ENCODE measurements at places on chromosomes 13 and 19.

DNA sequence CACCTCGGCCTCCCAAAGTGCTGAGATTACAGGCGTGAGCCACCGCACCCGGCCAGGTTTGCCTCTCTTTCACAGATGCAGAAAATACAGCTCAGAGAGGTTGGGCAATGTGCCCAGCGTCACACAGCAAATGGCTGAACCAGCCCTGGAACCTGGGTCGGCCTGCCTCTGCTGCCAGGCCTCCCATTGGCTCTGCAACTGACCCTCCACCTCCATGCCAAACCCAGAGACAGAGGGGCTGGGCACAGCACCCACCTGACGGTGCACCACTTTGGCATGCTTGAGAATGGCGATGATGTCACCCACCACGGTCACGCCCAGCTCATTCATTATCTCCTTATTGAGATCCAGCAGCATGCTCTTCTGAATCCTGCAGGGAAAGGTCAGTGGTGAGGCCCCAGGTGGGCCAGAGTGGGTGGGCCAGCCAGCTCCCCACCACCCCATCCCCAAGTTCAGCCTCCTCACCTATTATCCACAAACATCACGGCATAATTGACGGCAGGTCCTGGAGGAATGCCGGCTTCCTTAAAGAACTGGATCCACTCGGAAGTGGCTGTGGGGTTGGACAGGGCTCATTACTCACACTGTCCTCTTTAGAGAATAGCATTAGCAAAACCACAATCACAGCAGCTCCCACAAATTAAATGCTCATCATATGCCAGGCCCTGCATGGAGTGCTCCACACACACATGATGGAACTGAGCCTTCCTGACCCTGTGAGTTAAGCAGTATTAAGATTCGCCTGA is 12.2 kb downstream of the C19orf47 start:
- no peak for DNase-seq

DNA sequence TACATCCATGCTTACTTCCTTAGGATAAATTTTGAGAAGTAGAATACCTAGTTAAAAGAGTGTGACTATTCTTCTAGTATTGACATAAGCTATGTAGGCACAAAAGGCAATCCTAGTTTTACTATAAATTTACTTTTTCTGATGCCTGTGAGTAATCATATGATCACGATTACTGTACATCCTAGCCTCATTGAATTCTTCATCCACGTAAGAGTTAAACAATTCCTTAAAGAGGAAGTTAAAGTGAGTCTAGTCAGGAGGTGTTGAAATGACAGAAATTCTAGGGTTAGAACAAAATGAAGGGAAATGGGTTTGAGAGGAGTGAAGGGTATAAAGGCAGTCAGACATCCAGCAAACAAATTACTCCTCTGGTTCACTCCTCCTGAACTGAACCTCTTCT is at the start of gene ACOD1:
Gene ACOD1 (plus strand): TSS at position 363 of the 400 bp plus-strand sequence. CDS start 48 bp downstream, outside the sequence.
- no peak for DNase-seq

- DNase-seq, result no peak
Observed at GRCh38 chr13:107817647-107818287, 397.6 kb downstream of the LIG4 start.

- DNase-seq, result no peak
Observed at GRCh38 chr13:44135566-44135965, 238.1 kb upstream of the SERP2 start.

DNA sequence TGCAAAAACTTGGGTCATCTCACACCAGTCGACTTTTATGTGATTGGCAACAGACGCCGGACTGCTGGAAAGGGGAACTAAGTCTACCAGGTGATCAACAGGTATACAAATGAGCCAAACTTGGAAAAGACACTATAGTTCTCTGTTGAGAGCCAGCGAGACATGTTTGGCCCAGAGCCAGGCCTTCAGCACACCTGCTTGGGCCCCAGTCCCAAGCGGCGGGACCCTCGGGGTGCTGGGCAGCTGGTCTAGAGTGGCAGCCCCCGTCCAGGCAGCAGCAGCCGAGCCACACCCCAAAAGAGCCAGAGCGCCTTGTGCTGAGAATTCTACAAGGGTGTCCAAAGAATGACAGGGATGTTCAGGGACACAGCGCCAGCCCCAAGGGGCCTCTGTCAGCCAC is 28.0 kb downstream of the NAXD start:
- no peak for DNase-seq

DNA sequence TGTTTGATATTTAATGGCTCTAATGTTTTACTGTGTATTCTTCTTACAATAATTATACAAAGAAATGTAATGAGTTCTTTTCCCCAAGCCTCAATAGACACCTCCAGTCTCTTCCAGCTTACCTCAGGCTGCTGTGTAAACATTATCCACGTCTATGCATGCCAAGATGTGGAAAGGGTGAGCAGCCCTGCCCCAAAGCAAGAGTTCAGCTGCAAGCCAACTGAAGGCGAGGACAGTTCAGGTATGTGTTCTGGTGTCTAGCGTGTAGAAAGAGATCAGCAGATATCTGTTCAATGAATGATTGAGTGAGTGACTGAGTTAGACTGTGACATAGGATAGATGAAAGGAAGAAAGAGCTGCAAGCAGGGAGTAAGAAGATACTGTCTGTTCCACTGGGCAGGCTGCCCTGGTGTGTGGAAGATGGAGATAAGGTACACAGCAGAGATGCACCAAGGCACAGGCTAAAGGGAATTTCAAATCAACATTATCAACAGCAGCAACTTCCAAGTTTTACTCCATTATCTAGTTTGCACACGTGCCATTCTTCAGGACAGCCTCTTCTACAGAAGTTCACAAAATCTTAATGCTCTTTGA is 66.0 kb downstream of the LATS2 start:
- DNase-seq, result no peak

- DNase-seq, result no peak
Observed at GRCh38 chr19:14003251-14004055, 2.7 kb downstream of the RFX1 start.

- no peak for DNase-seq
Observed at GRCh38 chr13:47845981-47846380, 155.1 kb downstream of the SUCLA2 start.

DNA sequence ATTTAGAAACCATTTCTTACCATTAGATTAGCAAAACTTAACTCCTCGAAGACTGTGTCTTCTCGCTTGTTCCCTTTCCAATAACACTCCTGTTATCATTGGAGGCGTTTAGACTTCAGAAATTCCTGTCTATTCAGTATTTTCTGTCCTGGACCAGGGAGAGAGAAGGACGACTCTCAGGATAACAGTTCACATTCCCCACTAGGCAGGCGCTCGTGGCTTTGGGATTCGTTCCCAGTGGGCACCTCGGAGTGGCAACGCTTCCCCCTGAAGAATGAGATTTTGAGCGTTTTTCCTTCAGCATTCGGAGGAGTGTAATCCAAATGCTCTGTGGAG is 429 bp upstream of the ZNF225 start:
- DNase-seq, result no peak

DNA sequence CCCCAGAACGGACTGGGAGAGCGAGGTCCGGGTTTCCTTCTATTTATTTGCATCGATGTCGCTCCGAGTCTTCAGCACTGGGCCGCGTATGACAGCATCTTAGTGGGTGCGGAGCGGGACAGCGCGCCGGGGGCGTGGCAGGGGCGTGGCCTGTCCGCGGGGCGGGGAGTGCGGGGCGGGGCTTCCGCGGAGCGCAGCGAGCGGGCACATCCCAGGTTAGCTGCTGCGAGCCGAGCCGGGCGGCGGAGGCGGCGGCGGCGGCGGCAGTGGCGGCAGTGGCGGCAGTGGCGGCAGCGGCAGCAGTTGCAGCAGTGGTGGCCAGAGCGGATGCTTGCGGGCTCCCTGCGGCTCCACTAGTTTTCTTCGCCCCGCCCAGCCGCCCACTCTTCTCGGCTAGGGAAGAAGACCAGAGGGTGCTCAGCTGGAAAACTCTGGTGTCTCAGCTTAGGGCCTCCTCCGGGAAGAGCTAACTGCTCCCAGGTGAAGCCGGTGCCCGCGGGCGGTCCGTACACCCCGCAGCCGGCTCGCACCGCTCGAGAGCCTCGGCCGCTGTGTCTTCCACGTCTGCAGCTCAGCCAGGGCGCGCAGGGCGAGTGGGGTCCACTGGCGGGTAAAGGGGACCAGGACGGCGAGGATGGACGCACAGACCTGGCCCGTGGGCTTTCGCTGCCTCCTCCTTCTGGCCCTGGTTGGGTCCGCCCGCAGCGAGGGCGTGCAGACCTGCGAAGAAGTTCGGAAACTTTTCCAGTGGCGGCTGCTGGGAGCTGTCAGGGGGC is at the start of gene GPC5:
Gene GPC5 (plus strand): TSS at position 209 of the 776 bp plus-strand sequence.
- peak; percentile 86 for DNase-seq

- no peak for DNase-seq
Observed at GRCh38 chr19:7778081-7778480, 15.0 kb downstream of the CLEC4M start.

DNA sequence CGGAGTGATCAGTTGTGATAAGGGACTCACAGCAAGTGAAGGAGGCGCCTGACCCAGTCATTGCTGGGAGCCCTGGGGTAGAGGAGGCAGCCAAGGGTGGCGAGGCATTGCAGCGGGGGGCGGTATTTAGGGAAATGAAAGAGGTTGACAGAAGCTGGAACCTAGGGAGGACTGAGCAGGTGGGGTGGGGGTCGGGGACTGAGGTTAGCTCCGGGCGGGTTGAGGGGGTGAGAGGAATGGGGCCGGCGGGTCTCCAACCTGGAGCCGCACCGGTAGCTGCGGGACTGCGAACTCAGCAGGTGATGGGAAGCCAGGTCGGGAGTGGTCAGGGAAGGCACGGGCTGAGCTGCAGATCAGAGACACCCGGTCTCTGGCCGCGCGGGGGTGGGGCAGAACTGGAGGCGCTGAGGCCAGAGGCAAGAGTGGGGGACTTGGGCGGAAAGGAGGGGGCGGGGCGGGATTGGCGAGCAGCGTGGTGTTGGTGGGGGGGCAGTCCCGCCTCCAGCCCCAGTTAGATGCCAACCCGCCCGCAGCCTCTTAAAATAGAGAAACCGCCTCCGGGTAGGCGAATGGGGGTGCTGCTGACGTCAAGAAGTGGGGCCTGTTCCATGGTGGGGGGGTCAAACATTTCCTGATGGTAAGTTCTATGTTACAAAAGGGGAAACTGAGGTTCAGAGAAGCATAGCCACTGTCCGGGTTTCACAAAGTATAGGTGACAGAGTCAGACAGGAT is 1.5 kb downstream of the MAST3 start:
- peak; percentile 62 for DNase-seq

GRCh38 chr13:94950303-94950702 is 238.0 kb upstream of the SOX21 start:
- no peak for DNase-seq

GRCh38 chr19:41876847-41877832 is at the start of gene CD79A:
CD79A (plus strand) TSS chr19:41877279; CDS start chr19:41877305, 26 bp downstream.
- no peak for DNase-seq

GRCh38 chr13:33797622-33798021 is 20.3 kb upstream of the RFC3 start:
- DNase-seq, result no peak

DNA sequence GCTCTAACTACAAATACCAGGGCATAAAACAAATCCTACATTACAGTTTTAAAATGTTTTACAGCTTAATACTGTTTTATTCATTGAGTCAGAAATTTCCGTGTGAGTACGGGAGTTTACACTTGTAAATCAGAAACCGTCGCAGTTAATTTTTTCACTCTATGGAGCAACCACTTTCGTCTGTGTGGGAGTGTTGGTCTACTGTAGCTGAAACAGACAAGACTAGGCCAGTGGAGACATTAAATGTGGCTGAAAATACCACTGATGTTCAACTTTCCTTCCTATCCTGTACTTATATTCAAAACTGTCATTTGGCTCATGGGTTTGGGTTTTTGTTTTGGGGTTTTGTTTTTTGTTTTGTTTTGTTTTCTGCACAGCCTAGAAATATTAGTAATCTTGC is 268.7 kb downstream of the DCT start:
- no peak for DNase-seq

DNA sequence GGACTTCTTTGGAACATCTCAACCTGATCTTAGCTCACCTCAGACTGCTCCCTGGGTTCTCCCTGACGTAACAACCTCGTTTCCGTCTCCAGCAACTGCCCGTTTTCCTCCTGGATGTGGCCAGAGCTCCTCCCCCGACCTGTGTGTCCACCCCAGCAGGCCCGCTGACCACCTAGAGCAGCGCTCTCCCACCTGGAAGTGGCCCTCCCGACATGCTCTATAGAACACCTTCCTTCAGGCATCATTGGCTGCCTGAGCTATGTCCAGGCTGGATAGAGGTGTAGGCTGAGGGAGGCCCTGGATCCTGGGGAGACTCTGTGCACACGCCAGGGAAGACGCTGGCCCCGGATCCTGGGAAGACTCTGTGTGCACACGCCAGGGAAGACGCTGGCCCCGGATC is 81.3 kb downstream of the TEX29 start:
- DNase-seq, result peak; percentile 4

GRCh38 chr13:50950849-50951248 is 41.3 kb downstream of the RNASEH2B start:
- no peak for DNase-seq

- DNase-seq, result no peak
Observed at GRCh38 chr19:7665076-7665475, 3.8 kb upstream of the RETN start.

- no peak for DNase-seq
Observed at GRCh38 chr13:93932901-93933300, 546.6 kb downstream of the DCT start.

DNA sequence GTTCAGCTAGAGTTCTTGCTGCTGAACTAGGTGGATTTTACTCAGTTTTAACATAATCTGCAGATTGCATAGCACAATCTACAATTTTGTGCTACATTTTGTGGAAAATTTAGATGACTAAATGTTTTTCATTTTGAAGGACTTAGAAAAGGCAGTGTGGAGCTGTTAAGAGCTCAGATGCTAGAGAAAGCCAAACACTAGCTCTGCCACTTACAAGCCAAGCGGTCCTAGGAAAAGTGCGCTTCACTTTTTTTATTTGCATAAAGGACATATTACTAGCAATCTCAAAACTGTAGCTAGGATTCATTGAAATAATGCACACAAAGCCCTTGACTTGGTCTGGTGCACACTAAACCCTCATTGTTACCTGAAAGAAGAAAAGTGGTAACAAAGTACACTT is 8.1 kb upstream of the CSNK1A1L start:
- no peak for DNase-seq

DNA sequence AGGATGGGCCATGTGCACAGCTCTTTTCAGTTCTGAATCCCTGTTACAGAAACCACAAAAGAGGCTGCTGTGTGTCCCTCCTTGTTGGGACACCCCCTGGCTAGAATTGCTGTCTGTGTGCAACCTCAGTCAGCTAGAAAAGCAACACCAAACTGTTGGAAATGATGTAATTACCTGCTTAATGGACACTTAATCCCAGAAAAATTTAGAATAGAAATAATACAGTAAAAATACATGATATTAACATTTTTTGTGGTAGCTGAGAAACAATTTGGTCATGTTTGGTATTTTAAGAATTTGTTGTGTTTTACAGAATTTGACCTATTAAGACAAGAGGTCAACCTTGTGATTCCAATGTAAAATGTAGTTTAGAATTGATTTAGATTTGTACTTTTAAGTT is 46.8 kb downstream of the FAM124A start:
- DNase-seq, result no peak

GRCh38 chr19:35138305-35138892 is at the start of gene FXYD1:
FXYD1 (plus strand) TSS chr19:35138824; CDS start chr19:35140080, 1,256 bp downstream.
- DNase-seq, result no peak

GRCh38 chr13:112652512-112653070 is 37.2 kb upstream of the ATP11A start:
- no peak for DNase-seq

GRCh38 chr13:49678191-49678914 is 12.9 kb downstream of the EBPL start:
- DNase-seq, result no peak

GRCh38 chr19:30521937-30522336 is 149.8 kb downstream of the ZNF536 start:
- DNase-seq, result no peak

GRCh38 chr13:34879851-34880250 is 62.2 kb upstream of the NBEA start:
- DNase-seq, result no peak

- peak; percentile 61 for DNase-seq
Observed at GRCh38 chr19:34220472-34221063, 33.8 kb upstream of the GARRE1 start.
